ENCODE measurements at places on chromosomes 16 and 17.

DNA sequence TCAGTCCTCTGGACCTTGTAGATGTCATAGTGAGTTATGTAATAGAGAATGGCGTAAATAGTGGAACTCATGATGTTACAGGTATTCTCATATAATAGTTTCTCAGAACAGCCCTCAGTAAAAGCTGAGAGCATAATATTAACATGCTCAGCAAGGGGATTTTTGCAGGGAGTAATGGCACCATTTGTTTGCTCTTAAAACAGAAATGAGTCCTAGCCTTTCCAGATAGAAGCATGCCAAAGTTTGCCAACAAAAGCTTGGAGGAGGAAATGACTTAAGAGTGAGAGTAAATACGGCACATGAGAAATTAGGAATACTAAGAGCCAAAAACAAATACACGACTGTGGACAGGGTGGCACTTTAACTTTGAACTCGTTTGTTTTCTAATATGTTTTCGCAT, 198.4 kb downstream of the ANKFN1 start:
- no peak for DNase-seq

GRCh38 chr16:64339052-64339770, 782.7 kb downstream of the CDH11 start:
- no peak for DNase-seq

DNA sequence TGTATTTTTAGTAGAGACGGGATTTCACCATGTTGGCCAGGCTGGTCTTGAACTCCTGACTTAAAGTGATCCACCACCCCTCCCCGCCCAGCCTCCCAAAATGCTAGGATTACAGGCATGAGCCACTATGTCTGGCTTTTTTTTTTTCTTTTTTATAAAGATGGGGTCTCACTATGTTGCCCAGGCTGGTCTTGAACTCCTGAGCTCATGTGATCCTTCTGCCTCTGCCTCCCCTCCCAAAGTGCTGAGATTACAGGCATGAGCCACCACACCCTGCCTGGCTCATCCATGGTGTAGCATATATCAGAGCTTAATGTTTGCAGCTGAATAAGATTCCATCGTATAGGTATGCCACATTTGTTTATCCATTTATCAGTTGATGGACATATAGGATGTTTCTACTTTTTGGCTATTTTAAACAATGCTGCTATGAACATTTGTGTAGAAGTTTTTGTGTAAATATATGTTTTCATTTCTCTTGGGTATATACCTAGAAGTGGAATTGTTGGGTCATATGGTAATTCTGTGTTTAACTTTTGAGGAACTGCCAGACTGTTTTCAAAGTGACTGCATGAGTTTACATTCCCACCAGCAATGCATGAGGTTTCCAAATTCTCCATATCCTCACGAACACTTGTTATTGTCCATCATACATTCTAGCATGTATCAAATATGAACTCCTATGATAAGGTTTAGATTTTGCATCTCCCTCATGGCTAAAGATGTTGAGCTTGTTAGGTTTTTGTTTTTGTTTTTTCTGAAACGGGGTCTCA, 55.7 kb upstream of the HAS3 start:
- DNase-seq: no peak

DNA sequence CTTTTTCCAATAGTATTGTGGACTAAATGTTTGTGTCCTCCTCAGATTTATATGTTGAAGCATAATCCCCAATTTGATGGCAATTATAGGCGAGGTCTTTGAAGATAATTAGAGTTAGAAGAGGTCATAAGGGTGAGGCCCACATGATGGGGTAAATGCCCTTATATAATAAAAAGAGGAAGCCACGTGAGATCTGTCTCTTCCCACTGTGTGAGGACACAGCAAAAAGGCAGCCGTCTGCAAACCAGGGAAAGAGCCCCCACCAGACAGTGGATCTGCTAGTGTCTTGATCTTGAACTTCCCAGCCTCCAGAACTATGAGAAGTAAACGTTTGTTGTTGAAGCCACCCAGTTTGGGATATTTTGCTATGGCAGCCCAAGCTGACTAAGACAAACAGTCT, 76.0 kb downstream of the LYRM1 start:
- DNase-seq: no peak

- no peak for DNase-seq
These were observed 829 bp downstream of the DHRS7B start for GRCh38 chr17:21127509-21128077.

- DNase-seq: no peak
These were observed 95.6 kb downstream of the PGS1 start for GRCh38 chr17:78473951-78474613.

- DNase-seq: no peak
These were observed 15.2 kb downstream of the SCNN1B start for GRCh38 chr16:23317266-23317661.

DNA sequence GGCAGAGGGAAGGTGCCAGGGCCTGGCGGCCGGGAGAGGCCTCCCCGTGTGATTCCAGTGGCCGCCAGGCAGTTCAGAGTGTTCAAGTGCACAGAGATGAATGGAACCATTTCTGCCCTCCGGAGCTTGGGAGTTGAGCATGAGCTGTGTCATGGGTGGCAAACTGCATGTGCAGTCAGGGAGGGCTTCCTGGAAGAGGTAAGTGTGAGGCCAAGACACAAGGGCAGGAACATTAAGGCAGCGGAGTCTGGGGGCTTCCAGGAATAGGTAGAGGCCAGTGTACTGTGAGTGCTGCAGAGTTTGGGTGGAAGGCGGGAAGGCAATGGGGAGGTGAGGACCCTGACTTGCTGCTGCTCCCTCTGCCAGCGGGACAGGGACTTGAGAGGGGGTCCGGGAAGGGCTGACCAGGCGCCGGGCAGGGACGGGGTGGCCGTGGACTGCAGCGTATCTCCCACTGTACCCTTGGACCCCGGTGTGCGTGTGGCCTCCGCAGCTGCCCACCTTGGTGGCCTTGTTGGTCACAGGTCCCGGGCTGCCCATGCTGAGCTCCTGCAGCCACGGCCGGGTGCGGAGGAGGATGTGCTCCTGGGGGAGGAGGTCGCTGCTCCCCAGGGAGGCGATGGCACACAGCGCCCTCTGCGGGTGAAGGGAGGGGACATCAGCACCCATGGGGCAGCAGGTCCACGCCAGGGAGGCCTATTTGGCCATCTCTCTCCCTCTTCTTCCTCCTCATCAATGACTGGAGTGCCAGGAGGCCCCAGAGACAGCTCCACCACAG, 7.5 kb upstream of the CEP131 start:
- no peak for DNase-seq

DNA sequence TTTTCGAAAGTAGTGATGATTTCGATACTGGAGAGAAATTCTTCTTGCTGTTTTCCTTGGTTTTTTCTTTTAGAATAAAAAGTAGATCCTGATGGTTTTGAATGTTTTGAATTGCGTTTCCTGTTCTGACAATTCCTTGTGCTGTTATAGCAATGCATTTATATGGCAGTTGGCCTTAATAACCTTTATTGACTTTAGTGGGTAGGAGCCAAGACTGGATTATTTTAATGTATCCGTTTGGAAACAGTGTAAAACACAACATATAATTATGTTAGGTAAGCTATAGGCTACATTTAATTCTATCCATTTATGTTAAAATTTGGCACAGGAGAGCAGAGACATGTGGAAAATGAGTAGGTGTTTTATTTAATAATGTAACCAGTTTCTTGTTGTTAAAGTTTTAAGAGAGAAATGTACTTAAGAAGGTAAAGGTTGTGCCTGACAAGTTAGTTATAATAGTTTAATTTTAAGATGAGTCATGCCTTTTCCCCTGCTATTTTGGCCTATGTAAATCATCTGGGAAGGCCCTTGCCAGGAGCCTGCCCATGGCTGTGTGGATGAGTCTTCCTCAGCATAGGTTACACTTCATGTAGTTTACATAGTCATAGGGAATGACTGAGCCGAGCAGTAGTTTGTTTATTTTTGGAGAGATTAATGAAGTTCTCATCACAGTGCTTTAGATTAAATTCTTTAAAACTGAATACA, 189.9 kb downstream of the FTO start:
- DNase-seq: no peak

GRCh38 chr17:48002266-48002915, 31.5 kb downstream of the CDK5RAP3 start:
- no peak for DNase-seq

GRCh38 chr16:65796481-65796880, 570.0 kb upstream of the CDH5 start:
- DNase-seq: no peak

DNA sequence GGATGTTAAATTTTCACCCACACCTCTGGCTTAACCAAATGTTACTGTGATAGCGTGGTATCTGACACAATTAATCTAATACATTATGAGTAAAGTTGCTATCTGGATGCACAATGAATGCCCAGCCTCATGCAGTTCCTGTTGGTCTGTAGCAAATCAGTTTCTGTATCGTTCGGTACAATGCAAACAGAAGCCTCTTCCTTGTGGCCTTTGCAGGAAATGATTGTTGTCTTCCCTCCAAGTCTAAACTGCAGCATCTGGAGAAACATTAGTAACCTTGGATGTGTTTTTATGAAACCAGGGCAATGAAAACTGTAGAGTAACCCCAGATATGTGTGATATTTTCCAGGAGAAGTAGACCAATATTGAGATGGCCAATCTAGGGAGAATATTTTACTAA, 46.8 kb downstream of the CYB561 start:
- DNase-seq: no peak

GRCh38 chr17:40529991-40530390, 28.6 kb upstream of the TNS4 start:
- DNase-seq: no peak

DNA sequence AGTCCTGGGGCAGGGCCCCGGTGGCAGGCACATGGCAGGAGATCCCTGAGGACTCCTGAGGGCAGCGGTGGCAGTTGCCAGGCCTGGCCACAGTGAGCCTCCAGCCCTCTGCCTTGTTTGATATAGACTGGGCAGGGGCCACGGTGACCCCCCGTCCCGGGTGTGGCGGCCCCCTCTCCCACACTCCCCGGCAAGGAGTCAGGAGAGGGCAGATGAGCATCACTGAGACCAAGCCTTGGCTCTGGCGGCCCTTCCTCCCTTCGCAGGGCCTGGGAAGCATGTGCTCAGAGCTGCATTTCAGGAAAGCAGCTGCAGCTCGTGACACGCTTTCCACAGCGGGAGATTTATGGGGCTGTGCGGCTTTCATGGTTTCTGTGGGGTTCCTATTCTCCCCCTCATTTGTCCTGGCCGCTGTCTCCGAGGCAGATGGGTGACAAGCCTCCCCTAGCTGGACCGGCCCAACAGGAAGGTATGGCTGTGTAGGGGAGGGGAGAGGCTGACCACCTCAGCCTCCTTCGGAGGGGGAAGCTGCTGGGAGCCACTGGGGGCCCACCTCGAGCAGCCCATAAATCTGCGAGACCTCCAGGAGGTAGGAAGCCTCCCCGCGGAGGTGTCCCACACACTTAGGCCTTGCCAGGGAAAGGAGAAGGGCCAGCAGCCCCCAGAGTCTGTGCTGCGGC, 211.4 kb downstream of the NTN1 start:
- no peak for DNase-seq

DNA sequence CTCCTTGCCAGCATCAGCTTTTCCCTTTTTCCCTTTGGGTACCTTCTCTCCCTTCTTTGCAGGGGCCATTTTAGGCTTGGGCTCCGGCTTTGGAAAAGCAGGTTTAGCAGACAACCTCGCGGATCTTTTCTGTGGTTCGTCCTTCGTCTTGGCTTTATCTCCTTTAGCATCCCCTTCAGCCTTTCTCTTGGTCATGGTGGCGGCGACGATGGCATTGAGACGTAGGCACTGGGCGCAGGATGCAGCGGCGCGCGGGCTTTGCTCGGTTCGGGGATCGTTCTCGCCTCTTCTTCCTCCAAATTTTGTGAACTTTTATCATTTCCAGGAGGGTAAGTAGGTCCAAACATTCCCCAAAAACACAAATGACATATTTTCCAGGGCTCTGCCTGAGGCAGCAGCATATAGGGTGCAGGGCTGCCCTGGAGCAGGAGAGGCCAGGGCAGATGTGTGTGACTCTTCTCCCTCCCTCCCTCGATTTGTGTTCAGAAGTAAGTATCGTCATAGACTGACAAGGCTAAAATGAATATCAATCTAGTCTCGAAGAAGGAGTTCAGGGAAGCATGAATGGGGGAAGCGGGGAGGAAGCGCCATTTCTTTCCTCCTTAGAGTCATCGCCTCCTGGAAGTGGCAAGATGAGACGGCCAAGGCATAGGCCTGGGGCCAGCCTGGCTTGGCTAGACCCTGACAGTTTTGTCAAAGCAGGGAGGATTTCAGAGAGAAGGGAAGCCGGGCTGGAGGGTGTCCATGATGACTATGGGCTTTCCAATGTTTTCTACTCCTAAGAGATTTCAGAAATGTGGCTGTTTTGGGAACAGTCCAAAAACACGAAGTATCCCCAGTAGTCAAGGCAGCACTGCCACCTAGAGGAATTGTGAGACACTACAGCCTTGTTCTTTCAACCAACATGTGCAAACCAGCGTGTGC, 13.2 kb downstream of the CHCT1 start:
- DNase-seq: peak; percentile 75

GRCh38 chr17:6780886-6781285, 4.9 kb downstream of the FBXO39 start:
- no peak for DNase-seq

DNA sequence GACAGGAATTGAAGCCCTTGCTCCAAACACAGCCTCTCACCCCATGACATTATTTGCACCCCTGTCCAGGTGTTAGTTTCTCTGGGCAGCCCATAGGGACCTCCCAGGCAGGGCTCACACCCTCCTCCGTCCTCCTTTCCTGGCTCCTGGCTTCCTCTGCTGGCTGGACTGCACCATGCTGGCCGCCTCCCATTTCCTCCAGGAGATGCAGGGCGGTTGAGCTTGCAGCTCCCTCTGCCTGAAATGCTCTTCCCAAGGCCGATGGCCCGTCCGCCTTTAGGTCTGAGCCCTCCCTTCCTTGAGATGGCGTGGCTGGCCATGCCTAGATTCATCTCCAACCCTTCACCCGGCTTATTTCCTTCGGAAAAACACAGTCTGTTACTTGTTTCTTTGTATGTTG, 334.8 kb downstream of the SNX29 start:
- DNase-seq: no peak

DNA sequence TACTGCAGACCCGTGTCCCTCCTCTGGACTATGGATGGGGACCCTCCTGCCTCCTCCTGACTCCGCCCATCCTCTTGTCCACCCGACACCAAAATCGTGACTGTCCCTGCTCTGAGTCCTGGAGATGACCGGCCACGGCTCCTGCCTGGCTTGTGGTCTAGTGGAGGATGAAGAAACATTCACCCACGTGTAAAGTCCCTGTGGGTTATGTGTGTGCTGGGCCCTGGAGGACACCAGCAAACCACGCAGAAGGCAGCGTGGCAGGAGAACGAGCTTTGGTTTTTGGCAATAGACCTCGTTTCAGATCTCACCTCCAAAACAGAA, 11.9 kb downstream of the SPNS2 start:
- no peak for DNase-seq

- DNase-seq: no peak
These were observed 10.8 kb downstream of the ZNF213 start for GRCh38 chr16:3145660-3146059.

- DNase-seq: peak; percentile 79
These were observed at the start of gene MGAT5B for GRCh38 chr17:76868176-76868668. Gene MGAT5B (plus strand): TSS chr17:76868404. CDS start chr17:76869030, 626 bp downstream.

GRCh38 chr16:56838622-56839337, 26.2 kb upstream of the SLC12A3 start:
- DNase-seq: no peak

- no peak for DNase-seq
These were observed 21.5 kb upstream of the SPN start for GRCh38 chr16:29641561-29641960.
